Activated CD4-positive, alpha-beta memory T cell treated with anti-CD3 and anti-CD28 coated beads, Interleukin-2, amount 10 ng/mL, durations not matched to agents 7 days and 5 days (primary cell): ENCODE measurements at places on chromosomes 2 and 18. TPM values are rescaled to one million over a fixed set of nuclear protein-coding genes. Genes with fewer than 3 reads are reported as not detected.

DNA sequence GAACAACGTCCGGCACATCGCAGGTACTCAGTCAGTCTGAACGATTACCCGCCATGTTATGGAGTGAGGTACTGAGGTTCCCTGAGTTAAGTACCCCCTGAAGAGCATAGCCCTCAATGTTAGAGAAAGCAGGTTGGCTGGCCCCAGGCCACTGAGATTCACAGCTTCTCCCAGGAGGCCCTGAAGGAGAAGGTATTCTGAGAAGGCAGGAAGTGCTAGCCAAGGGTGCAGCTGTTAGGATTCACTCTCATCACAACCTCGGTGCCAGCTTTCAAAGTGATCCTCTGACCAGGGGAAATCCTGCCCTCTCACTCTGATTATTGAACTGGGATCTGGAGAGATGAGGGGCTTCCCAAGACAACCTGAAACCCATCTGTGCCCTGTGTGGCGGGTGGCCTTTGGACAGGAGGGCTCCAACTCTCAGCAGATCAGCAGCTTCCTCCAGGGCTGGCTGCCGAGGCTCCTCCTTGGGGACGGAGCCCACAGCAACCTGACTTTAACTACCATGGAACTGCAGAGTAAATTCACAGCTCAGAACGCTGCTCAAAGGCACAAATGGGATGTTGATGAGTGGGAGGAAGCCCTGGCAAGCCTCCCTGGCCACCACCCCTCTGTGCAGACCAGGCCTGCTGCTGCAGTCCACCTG, 7.8 kb downstream of the EHD3 start:
- DNase-seq: peak; percentile 14

The SUCLG1 gene
- 66.1 TPM for total RNA-seq

The LYG2 gene
- not detected for total RNA-seq

The RFTN2 gene
- not detected for total RNA-seq

The SERPINB3 gene
- not detected for total RNA-seq

- DNase-seq: no peak
Observed at GRCh38 chr18:42326752-42327151, 371.7 kb downstream of the PIK3C3 start.

The IL1A gene
- total RNA-seq: 4.8 TPM

- DNase-seq: no peak
Observed at GRCh38 chr2:182565911-182566567, 139.2 kb upstream of the PDE1A start.

GRCh38 chr2:120678251-120678650, 57.4 kb upstream of the GLI2 start:
- no peak for DNase-seq

DNA sequence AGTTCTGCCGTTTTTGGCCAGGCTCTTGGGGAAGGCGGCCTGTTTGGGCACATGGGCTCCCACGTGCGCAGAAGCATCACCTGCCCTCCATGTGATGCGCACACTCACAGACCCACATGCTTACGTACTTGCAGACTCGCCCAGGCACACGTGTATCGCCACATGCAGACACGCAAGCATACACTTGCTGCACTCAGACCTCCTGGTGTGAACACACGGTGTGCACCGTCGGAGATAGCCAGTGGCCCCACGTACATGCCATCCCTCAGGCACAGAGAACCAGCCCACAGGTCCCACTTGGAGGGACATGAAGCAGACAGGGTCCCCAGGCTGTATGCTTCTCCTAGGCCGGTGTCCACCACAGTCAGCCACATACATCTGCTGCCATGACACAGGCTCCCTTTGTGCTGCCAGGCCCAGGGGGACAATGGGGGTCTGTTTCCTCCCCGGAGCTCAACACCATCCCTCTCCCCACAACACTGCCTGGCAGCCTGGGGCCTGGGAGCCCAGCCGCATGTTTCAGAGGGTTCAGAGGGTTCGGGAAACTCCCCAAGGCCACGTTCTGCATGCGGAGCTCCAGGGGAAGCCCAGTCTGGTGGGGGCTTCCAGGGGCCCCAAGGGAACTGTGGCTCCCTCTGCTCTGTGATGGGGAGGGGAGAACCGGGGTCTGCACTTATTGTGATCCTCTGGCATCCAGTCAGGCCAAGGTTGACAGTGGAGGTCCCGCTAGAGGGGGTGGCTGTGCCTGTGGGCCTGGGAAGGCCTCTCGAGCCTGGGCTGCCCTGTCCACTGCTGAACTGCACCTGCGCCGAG, 208.1 kb upstream of the HAAO start:
- DNase-seq: no peak

GRCh38 chr2:6281524-6281923, 584.2 kb downstream of the CMPK2 start:
- DNase-seq: no peak

- peak; percentile 10 for DNase-seq
Observed at GRCh38 chr2:96072746-96073145, 38.0 kb upstream of the GPAT2 start.

The ANKRD30BL gene
- not detected for total RNA-seq

DNA sequence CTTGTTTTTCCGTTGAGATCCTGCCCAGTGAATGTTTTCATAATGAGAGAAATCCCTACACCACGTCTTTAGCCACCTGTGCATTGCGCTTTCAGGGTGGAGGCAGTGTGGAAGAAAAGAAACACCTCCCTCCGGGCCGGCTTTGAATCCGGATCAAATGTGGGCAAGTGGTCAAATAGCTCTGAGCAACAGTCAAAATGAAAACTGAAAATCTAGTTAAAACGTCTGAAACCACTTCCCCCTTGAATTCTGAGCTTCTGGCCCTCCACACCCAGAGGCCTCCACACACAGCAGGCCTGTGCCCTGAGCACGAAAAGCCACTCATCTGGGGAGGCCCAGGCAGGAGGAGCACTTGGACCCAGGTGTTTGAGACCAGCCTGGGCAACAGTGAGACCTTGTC, 263.6 kb upstream of the SALL3 start:
- no peak for DNase-seq

The HOXD10 gene
- total RNA-seq: not detected

GRCh38 chr2:178756843-178757242, 50.4 kb downstream of the TTN start:
- no peak for DNase-seq

The CCDC150 gene
- 11.8 TPM for total RNA-seq

The ALPP gene
- not detected for total RNA-seq

The RIT2 gene
- total RNA-seq: not detected

DNA sequence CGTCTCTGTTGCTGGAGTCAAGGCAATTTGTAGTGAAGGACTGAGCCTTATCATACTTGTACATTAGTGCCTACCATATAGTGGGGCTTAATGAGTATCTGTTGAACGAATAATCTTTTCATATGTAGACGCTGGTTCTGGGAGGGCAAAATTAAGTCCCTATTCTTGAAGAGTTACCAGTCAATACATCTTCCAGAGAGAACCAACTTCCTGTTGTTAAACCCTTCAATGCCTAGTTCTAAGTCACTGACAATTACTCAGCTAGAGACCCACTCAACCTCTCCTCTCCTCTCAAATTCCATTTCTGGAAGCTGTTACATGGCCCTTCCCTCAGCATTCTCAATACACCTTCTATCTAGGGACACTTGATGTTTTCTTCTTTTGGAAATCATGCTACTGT, 1.1 kb upstream of the MOB4 start:
- DNase-seq: no peak

The IL1RL1 gene
- 0.58 TPM for total RNA-seq

The DYNAP gene
- not detected for total RNA-seq

The AGXT gene
- total RNA-seq: not detected

DNA sequence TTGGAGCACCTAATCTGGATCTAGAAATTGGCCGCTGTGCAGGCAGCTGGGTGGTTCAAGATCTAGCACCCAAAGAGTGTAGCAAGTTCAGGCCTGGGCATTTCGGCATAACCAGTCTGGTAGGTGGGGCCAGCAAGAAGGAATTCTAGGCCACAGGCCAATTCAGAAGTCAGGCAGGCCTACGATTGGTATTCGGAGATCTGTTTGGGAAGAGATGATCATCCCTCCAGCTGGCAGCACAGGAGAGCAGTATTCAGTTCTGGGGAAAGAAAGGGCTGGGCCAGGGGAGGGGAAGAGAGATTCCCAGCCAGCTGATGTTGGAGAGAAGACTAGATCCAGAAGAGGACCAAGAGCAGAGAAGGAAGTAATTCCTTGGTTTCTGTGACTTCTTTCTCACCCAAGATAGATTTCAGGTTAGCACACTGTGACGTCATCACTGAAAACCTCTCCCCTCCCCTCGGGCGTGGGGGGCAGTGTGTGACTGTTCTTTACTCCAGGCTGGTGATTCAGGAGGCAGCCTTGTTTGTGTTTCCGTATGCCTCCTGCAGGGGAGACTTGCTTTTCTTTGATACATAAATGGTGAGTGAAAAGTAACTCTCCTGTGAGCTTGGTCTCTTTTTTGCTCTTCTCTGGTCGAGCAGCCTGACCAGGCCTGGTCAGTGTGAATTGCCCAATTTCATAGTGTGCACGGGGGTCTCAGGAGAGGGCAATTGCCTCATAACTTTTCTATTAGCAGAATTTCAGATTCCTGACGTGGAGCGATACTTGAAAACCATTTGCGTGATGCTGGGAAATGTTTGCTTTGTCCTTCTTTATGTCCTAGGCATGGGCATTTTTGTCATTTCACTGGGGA, 61.1 kb downstream of the MEIS1 start:
- DNase-seq: no peak

DNA sequence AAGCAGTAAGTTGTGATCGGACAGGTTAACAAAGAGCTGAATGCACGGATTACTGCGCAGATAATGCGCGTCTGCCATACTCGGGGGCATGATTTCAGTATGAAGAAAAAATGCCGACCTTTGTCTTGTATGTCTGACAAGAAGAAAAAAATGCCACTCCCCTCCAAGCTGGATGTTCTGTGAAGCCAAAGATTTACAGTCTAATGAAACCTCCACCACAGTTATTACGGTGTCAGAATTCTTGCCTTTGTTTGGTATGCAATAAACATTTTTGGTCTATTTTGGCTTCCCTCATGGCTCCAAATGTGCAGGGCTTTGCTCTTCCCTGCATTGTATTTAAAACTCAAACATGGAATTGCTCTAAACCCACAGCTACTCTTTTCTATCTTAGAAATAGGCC, 72.2 kb upstream of the THUMPD2 start:
- no peak for DNase-seq

DNA sequence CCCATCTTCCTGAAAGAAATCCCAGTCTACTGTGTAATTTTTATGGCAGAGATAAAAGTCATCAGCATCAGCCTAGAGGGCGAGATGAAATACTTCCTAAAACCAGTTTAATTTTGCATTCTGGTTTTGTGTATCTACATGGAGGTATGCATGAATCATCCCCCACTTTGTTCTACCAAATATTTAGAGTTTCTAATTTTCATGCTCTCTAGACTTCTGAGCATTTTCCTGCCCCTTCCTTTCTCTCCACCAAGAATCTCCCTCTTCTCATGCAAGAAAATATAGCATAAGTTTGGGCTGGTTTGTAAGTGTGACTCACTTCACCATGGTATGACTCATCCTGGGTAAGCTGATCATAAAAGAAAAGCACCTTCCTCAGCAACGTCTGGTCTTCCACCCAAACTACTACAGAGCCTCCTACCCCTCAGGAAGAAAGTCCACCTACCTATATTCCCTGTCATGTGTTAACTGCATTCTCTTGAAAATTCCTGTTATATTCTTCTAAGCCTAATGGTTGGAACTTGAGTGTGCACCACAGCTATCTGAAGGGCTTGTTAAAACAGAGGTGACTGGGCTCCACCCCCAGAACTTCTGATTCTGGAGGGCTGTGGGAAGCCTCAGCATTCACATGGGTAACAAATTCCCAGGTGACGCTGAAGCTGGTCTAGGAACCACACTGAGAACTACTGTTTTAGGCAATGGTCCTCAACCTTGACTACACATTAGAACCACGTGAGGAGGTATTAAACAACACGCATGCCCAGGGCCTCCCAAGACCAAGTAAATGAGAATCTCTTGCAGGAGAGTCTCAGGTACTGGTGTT, 37.4 kb upstream of the RAPGEF4 start:
- DNase-seq: no peak

The VSNL1 gene
- not detected for total RNA-seq

GRCh38 chr18:61503688-61504087, 170.5 kb downstream of the CDH20 start:
- no peak for DNase-seq

The HRH4 gene
- total RNA-seq: 0.65 TPM

DNA sequence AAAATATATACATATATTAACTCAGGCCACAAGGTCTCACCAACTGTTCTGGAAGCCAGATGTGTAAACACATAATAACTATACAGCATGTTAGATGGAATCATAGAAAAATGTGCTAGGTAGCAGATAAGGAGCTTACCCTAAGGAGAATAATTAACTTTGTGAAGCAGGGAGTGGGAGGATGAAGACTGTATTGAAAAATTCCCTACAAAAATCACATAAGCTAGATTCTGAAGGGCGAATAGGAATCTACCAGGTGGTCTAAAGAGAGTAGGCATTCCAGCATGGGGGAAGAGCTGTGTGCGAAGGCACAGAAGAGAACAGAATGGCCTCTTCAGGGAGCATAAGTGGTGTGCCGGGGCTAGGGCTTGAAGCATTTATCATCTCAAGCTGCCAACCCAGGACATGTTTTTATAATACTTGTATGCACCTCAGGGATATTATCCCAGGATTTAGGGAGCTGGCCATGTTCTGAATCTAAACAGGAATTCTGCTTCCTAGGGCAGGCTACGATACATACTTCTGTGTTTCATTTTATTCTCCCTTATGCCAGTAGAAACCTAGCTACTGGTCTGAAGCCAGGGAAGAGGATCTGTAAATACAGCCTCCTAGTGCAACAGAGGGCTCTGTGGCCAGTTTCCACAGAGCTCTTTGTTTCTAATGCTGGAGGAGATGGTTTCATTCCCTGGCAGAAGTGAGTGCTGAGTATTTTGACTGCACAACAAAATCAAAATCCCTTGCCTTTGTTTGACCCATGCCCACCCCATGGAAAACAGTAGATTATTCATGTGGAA, 56.7 kb downstream of the NEMP2 start:
- DNase-seq: no peak

- DNase-seq: no peak
Observed at GRCh38 chr2:85873679-85874078, 15.1 kb downstream of the ST3GAL5 start.

- no peak for DNase-seq
Observed at GRCh38 chr2:216786676-216787075, 73.2 kb downstream of the TNP1 start.

DNA sequence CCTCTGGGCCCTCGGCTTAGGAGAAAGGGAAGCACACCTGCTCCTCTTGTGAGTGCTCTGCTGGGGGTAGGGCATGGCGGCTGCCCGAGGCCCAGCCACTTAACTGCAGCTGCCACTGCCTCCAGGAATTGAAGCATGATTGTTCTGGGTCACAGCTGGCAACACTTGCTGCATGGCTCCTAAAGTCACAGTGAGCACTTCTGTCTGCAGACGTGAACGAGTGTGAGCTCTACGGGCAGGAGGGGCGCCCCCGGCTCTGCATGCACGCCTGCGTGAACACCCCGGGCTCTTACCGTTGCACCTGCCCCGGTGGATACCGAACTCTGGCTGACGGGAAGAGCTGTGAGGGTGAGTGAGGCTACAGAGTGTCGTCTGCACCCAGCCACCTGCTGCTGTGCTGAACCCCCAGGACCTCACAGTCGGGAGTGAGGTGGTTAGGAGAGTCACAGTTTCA, 44.4 kb downstream of the FBLN7 start:
- DNase-seq: peak; percentile 40

GRCh38 chr2:221704442-221704841, 132.3 kb upstream of the EPHA4 start:
- DNase-seq: no peak
